Activated T-helper 1 cell treated with anti-CD3 and anti-CD28 coated beads, Interleukin-12 subunit alpha, Interleukin-12 subunit beta, Interleukin-2, Interleukin-4 antibody, amounts not matched to agents 30 ng/mL and 10 ng/mL and 1 ng/mL, durations not matched to agents 14 hours and 24 hours and 36 hours (primary cell): ENCODE measurements at places on chromosomes 12 and 14.
A peak's percentile ranks its signal among the peaks of the same experiment; 100 is the strongest.

DNA sequence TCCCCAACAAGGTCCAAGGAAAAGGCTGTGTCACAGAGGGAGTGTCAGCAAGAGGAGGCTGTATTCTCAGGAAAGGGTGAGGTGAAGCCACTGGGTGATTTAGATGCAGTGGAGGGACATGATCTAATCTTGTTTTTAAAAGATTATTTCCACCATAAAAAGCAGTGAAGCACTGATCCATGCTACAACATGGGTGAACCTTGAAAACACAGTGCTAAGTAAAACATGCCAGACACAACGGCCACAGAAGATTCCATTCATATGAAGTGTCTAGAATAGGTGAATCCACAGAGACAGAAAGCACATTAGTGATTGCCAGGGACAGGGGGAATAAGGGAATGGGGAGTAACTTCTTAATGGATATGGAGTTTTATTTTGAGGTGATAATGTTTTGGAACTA lies 12.8 kb downstream of the RITA1 start:
- no peak for DNase-seq
- H3K27me3 ChIP-seq, result no peaks in the 10 kb centered on the region
- H3K36me3 ChIP-seq, result peaks cover 2% of the 10 kb centered on the region
- H3K27ac ChIP-seq, result no peak overlapping the region

GRCh38 chr12:69150083-69150795 lies 89.1 kb upstream of the CPSF6 start:
- no peak for DNase-seq
- H3K27me3 ChIP-seq, result no peaks in the 10 kb centered on the region
- H3K4me3 ChIP-seq, result no peak overlapping the region
- no peaks in the 10 kb centered on the region for H3K36me3 ChIP-seq

GRCh38 chr12:113240395-113240794 lies 19.1 kb downstream of the TPCN1 start:
- no peak for DNase-seq
- peaks cover 36% of the 10 kb centered on the region for H3K36me3 ChIP-seq
- H3K27me3 ChIP-seq, result no peaks in the 10 kb centered on the region
- H3K4me3 ChIP-seq, result no peak overlapping the region
- peaks cover 28% of the 10 kb centered on the region for H3K4me1 ChIP-seq

DNA sequence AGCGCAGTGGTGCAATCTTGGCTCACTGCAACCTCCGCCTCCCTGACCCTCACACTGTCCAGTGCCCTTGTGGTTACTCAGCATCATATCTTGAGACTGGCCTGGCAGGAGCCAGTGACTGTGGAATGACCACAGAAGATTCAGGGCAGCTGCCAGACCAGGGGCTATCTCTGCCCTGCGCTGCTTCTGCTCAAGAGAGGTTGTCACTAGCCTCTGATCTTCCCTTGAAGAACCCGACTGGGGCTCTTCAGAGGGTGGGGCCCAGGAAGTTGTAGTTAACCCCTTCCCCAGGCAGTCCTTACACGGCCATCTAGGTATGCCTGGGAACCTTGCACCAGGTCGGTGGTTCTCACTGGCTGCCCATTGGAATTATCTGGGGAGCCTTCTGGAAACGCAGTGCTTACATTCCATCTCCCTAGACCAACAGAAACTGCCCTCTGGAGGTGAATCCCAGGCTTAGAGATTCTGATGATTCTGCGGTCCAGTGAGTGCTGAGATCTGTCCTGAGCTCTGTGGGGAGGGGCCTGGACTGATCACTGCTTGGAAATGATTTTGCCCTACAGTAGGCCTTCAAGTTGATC lies 41.4 kb downstream of the PLEKHG3 start:
- H3K27me3 ChIP-seq, result no peaks in the 10 kb centered on the region
- H3K4me1 ChIP-seq, result peaks cover 10% of the 10 kb centered on the region
- H3K27ac ChIP-seq, result no peak overlapping the region

DNA sequence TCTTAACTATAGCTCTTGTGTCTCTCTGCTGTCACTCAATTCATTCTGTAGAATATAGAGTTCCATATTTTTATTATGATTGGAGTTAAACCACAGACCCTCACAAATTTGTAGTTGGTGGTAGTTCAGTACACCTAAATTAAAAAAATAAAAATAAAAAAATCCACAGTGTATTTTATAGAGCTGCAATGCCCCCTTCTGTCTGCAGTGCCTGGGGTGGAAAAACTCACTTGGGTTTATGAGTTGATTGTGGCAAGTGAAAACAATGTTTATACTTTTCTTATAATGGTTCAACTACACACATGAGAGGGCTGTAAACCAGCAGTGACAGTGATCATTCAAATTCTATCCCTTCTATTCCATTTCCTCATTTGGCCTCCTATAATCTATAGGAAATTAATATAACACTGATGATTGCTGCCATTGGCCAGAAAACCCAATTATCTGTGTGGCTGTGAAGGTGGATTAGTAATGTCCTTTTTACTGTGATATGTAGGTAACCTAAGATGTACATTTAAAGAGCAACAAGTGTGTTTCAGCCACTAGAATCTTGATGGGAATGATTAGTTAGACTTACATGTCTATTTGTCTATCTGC lies 166.9 kb upstream of the LRIG3 start:
- no peak overlapping the region for H3K27ac ChIP-seq
- H3K36me3 ChIP-seq, result no peaks in the 10 kb centered on the region
- no peaks in the 10 kb centered on the region for H3K27me3 ChIP-seq
- H3K4me1 ChIP-seq, result no peaks in the 10 kb centered on the region
- H3K4me3 ChIP-seq, result no peak overlapping the region
- no peak for DNase-seq

GRCh38 chr12:58026897-58027891 lies 85.8 kb downstream of the ATP23 start:
- no peak overlapping the region for H3K4me3 ChIP-seq
- no peaks in the 10 kb centered on the region for H3K27me3 ChIP-seq
- H3K4me1 ChIP-seq, result no peaks in the 10 kb centered on the region
- H3K36me3 ChIP-seq, result no peaks in the 10 kb centered on the region

DNA sequence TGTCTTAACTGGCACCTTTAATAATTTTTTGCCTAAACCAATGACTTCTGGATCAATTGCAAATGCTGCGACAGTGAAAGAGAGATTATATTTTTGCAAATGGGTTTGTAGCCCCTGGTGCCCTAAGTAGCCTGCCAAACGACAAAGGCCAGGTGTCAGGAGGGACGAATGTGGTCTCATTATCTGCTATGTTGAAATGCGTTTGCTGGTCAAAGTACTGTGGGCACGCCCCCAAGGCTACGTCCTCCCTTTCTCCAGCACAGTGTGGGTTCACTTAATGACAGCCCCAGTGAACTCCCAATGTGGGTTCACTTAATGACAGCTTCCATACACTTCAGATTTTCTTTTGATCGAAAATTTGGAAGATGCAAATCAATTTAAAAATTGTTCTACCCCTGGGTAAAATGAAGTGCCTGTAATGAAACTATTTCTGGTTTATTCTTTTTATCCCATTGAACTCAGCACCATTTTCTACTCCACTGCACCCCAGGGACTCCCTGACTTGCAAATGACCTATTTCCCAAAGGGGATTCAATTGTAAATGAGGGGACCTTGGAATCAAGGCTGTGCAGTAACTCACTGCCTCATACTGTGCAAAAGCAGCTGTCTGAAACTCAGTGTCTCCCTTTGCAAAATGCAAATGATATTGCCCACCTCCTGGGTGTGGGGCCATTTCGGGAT lies 1.4 kb downstream of the SERPINA11 start:
- no peak for DNase-seq
- peaks cover 25% of the 10 kb centered on the region for H3K27me3 ChIP-seq
- H3K36me3 ChIP-seq, result no peaks in the 10 kb centered on the region
- H3K4me1 ChIP-seq, result no peaks in the 10 kb centered on the region
- no peak overlapping the region for H3K4me3 ChIP-seq

DNA sequence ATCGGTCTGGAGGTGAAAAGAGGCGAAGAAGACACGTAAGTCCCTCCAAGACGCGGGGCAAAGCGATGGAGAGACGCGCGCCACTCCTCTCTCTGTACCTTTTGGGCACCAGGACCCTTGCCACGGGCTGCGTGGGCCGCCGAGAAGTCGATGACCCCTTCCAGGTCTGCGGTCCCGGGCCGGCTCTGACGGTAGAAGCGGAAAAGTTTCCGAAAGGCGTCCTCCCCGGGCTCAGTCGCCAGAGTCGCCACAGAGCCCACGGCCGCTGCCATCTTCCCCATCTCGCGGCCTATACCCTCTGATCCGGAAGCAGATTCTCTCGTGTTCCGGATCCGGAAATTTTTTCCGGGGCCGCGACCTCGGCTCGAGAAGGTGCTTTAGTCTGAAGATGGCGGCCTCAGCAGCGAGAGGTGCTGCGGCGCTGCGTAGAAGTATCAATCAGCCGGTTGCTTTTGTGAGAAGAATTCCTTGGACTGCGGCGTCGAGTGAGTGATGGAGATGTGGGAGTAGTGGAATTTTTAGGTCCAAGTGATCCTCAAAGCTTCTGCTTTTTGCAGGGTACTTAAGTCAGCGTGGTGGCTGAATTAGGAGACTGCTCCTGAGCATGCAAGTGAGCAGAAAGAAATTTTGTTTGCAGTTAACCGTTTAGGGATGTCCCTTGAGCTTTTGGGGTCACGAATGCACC lies at the start of the genes ALKBH1 and SLIRP:
ALKBH1 (minus strand) TSS at position 300 of the 685 bp plus-strand sequence; CDS start at position 281, 19 bp downstream.
SLIRP (plus strand) TSS at position 380 of the 685 bp plus-strand sequence; CDS start at position 389, 9 bp downstream.
- peak within 1 kb of the TSS; percentile 98 for H3K27ac ChIP-seq
- H3K4me3 ChIP-seq, result peak within 1 kb of the TSS; percentile 99
- no peaks in the 10 kb centered on the region for H3K27me3 ChIP-seq

GRCh38 chr12:120936197-120936596 lies 32.0 kb upstream of the SPPL3 start:
- H3K36me3 ChIP-seq, result no peaks in the 10 kb centered on the region
- H3K27me3 ChIP-seq, result peaks cover 4% of the 10 kb centered on the region
- no peaks in the 10 kb centered on the region for H3K4me1 ChIP-seq
- H3K4me3 ChIP-seq, result no peak overlapping the region
- DNase-seq, result no peak
- H3K27ac ChIP-seq, result no peak overlapping the region

GRCh38 chr14:24465368-24465767 lies 22.8 kb upstream of the SDR39U1 start:
- H3K36me3 ChIP-seq, result peaks cover 2% of the 10 kb centered on the region
- no peak overlapping the region for H3K4me3 ChIP-seq
- H3K4me1 ChIP-seq, result peaks cover 6% of the 10 kb centered on the region
- no peak for DNase-seq

DNA sequence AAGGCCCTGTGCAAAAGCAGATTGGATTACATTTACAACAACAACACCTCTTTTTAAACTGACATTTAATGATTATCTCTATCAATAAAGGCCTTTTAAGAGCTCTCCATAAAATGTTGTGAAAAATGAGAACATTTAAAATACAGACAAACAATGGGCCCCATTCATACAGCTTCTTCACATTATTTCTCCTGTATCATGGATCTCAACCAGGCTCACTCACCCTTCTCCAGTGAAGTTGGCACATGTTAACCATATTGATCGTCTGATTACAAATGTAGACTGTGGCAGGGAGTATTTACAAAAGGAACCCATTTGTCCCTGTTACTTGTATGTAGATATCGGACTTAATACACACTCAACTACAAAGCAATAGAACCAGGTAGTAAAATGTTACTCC lies 220.2 kb upstream of the BTG1 start:
- peaks cover 45% of the 10 kb centered on the region for H3K4me1 ChIP-seq
- H3K27me3 ChIP-seq, result no peaks in the 10 kb centered on the region
- H3K36me3 ChIP-seq, result peaks cover 12% of the 10 kb centered on the region

- peak within 1 kb of the TSS; percentile 93 for H3K4me3 ChIP-seq
- peaks cover 1% of the 10 kb centered on the region for H3K36me3 ChIP-seq
- H3K4me1 ChIP-seq, result peaks cover 53% of the 10 kb centered on the region
Measured at GRCh38 chr14:21100931-21101330, at the start of gene TMEM253. TSS of gene TMEM253 (plus strand) at chr14:21101066. CDS start at chr14:21101344, 278 bp downstream.

- no peaks in the 10 kb centered on the region for H3K4me1 ChIP-seq
- no peak overlapping the region for H3K27ac ChIP-seq
- peak; percentile 17 for DNase-seq
- no peaks in the 10 kb centered on the region for H3K36me3 ChIP-seq
- no peak overlapping the region for H3K4me3 ChIP-seq
- peaks cover 2% of the 10 kb centered on the region for H3K27me3 ChIP-seq
Measured at GRCh38 chr12:109393437-109394345, 46.0 kb downstream of the MYO1H start.

DNA sequence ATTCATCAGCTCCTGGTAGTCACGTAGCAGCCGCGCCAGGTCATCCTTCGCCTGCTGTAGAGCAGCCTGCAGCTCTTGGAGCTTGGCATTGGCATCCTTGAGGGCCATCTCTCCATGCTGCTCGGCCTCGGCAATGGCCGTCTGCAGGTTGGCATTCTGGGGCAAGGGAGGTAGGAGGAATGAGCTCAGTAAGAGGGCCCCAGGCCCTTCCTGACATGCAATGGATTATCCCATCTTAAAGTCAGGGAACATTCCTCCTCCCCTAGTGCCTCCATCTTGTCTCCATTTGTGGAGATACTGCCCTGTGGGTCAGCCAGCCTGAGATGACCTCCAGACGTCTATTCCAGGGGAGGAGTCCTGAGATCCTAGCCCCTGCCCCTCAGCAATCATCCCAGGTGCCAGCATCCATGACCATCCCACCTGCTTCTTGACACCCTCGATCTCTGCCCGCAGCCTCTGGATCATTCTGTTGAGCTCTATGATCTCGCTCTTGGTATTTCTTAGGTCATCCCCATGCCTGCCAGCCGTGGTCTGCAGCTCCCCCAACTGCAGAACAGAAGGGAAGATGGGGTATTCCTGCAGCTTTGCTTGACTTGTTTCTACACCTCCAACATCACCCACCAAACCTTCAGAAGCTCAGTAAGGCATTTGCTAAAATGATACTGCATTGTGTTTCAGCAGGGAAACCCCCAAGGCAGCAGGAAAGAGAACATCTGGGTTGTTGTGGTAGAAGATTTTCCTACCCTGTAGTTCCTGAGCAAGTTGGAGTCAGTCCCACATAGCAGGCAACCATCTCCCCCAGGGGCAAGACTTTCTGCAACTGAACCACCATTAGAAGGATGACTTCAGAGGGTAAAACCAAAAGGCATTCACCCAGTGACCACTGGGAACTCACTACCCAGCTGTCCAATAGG lies 4.4 kb downstream of the KRT3 start:
- H3K4me3 ChIP-seq, result no peak overlapping the region
- DNase-seq, result no peak
- H3K27ac ChIP-seq, result no peak overlapping the region
- H3K4me1 ChIP-seq, result peaks cover 9% of the 10 kb centered on the region
- peaks cover 20% of the 10 kb centered on the region for H3K27me3 ChIP-seq
- H3K36me3 ChIP-seq, result no peaks in the 10 kb centered on the region

GRCh38 chr12:32377344-32378055 lies 21.9 kb upstream of the FGD4 start:
- peaks cover 15% of the 10 kb centered on the region for H3K27me3 ChIP-seq
- H3K4me1 ChIP-seq, result no peaks in the 10 kb centered on the region
- no peaks in the 10 kb centered on the region for H3K36me3 ChIP-seq

- H3K36me3 ChIP-seq, result peaks cover 15% of the 10 kb centered on the region
- H3K4me3 ChIP-seq, result no peak overlapping the region
- no peak for DNase-seq
- H3K4me1 ChIP-seq, result peaks cover 59% of the 10 kb centered on the region
- no peak overlapping the region for H3K27ac ChIP-seq
Measured at GRCh38 chr12:104662203-104662602, 205.5 kb downstream of the CHST11 start.

GRCh38 chr12:127150028-127150427 lies 1116.9 kb upstream of the TMEM132C start:
- H3K4me3 ChIP-seq, result no peak overlapping the region
- no peaks in the 10 kb centered on the region for H3K36me3 ChIP-seq
- no peaks in the 10 kb centered on the region for H3K4me1 ChIP-seq
- no peak overlapping the region for H3K27ac ChIP-seq
- peaks cover 2% of the 10 kb centered on the region for H3K27me3 ChIP-seq
- no peak for DNase-seq

GRCh38 chr14:104783484-104784217 lies 11.9 kb downstream of the AKT1 start:
- H3K4me1 ChIP-seq, result no peaks in the 10 kb centered on the region
- no peaks in the 10 kb centered on the region for H3K27me3 ChIP-seq
- H3K4me3 ChIP-seq, result no peak overlapping the region
- no peak overlapping the region for H3K27ac ChIP-seq
- no peak for DNase-seq
